ENCODE measurements at places on chromosomes 3 and 15.

DNA sequence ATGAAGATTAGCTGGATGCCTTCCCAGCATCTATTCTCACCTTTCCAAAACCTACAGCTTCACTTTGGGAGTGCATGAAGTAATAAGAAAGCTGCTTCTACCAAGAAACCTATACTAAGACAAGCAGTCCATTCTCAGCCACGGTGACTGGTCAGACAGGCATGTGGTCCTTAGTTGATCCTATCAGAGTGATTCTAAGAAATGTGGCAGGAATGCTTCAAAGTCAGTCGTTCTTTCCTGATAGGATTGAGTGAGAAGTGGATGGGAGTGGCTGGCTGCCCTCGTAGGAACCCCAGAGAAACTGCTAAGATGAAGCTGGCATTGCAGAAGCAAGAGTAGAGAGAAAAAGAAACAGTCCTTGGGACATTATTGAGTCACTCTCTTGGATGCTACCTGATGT, 16.6 kb downstream of the FOXB1 start:
- no peak for DNase-seq
- no peaks in the 10 kb centered on the region for H3K36me3 ChIP-seq
- H3K27me3 ChIP-seq = no peaks in the 10 kb centered on the region
- no peaks in the 10 kb centered on the region for H3K4me1 ChIP-seq

GRCh38 chr15:74615508-74616365, at the start of gene CLK3:
CLK3 (plus strand) TSS chr15:74615836; CDS start chr15:74619197, 3,361 bp downstream.
- H3K36me3 ChIP-seq = peaks cover 15% of the 10 kb centered on the region
- no peak for DNase-seq
- H3K27me3 ChIP-seq = no peaks in the 10 kb centered on the region
- H3K4me3 ChIP-seq = peak within 1 kb of the TSS; percentile 95
- peaks cover 51% of the 10 kb centered on the region for H3K4me1 ChIP-seq
- peak within 1 kb of the TSS; percentile 91 for H3K27ac ChIP-seq

DNA sequence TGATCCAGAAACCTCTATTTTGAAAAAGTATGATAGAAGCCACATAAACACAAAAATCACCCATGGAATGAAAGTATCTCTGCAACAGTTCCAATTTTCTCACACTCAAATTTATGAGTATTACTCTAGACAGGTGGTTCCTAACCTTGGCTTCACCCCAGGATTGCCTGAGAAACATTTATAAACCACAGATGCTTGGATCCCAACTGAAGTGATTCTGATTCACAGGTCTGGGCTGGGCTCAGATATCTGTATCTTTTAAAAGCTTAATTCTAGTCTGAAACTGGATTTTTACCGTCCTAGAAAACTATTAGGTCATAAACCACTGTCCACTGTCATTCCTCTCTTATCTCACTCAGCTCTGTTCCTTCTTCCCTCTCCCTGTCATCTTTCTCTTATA, 7.4 kb upstream of the SST start:
- H3K27ac ChIP-seq = no peak overlapping the region
- no peak for DNase-seq
- no peaks in the 10 kb centered on the region for H3K4me1 ChIP-seq
- no peak overlapping the region for H3K4me3 ChIP-seq

DNA sequence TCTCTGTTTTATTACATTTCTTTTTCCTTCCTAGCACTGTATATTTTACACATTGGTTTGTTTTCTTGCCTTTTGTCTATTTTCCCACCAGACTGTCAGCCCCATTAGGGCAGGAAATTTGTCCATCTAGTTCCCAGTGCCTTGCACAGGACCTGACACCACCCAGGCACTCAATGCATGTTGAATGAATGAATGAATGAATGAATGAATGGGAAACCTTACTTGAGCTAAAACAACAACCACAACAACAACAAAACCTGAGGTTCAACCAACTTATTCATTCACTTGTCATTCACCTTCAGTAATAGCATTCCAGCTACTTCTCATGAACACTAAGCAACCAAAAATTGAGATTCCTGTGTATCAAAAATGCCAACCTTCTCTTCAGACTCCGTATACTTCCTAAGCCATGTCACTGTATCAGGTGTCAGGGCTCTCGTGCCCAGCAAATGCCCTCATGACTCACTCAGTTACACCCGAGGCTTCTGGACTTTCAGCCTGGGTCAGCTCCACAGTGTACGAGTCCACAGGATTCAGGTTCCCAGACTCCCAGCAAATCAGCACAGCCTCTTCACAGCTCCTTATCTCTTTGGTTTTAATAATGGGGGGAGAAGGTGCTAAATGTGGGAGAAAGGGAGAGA, 37.3 kb downstream of the FSD2 start:
- H3K27me3 ChIP-seq = no peaks in the 10 kb centered on the region
- H3K4me3 ChIP-seq = no peak overlapping the region
- no peak overlapping the region for H3K27ac ChIP-seq

DNA sequence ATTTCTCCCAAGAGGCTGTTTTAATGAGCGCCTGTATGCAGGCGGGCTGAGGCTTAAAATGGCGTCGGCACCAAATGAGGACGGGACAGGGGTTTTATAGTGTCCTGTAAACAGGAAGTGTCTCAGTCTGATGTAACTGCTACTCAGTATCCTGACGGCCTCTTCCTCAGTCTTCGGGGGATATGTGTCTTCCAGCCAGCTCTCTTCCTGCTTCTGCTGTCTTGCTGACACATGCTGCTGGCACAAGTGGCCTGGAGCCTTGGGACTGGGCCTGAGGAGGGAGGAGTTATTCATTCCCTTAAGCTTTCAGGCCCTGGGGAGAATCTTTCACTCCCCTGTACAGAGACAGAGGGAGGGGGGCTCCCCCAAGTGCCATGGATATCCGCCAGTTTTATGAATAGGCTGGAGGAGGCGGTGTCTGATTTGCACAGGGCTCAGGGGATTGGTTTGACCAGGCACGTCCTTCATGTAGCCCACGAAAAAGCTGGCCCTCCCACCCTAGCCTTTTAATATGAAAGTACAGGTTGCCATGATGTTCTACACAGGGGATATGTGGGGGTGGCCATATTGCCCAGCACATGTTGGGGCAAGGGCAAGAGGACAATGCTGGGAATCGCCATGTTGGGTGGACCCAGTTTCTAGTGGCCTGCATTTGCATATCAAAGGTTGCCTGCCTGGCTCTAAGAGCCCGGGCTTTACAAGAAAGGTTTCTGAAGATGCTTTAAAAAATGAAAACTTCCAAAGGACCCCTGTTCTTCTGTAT, 19.9 kb downstream of the NDUFB4 start:
- no peak overlapping the region for H3K4me3 ChIP-seq
- no peaks in the 10 kb centered on the region for H3K4me1 ChIP-seq
- DNase-seq = peak; percentile 97
- peak overlapping the region; percentile 70 for H3K27ac ChIP-seq

- DNase-seq = no peak
- no peak overlapping the region for H3K4me3 ChIP-seq
- no peaks in the 10 kb centered on the region for H3K36me3 ChIP-seq
- H3K27me3 ChIP-seq = no peaks in the 10 kb centered on the region
- H3K27ac ChIP-seq = no peak overlapping the region
Observed at GRCh38 chr3:13005301-13005700, 67.9 kb downstream of the IQSEC1 start.

GRCh38 chr3:13564751-13565560, 16.0 kb downstream of the FBLN2 start:
- H3K27me3 ChIP-seq = no peaks in the 10 kb centered on the region
- H3K36me3 ChIP-seq = no peaks in the 10 kb centered on the region
- DNase-seq = no peak
- no peak overlapping the region for H3K4me3 ChIP-seq
- H3K4me1 ChIP-seq = peaks cover 66% of the 10 kb centered on the region
- no peak overlapping the region for H3K27ac ChIP-seq

DNA sequence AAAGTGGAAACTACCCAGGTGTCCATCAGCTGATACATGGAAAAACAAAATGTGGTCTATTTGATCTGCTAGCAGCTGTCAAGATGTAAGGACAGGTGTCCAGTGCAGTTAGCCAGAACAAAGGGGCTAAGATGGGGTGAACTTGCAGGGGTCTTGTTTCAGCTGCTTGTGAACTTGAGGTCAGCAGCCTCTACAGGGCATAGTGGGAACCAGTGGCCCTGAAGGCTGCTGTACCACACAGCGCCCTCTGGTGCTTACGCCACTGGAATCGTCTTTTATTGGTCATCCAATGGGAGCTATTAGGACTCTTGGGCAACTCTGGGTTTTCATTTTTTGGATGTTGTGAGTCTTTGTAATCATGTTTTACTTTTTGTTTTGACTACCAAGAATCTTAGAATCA, 62.2 kb upstream of the CTSH start:
- no peak overlapping the region for H3K27ac ChIP-seq
- H3K4me3 ChIP-seq = no peak overlapping the region
- no peaks in the 10 kb centered on the region for H3K4me1 ChIP-seq
- no peak for DNase-seq
- H3K27me3 ChIP-seq = no peaks in the 10 kb centered on the region

DNA sequence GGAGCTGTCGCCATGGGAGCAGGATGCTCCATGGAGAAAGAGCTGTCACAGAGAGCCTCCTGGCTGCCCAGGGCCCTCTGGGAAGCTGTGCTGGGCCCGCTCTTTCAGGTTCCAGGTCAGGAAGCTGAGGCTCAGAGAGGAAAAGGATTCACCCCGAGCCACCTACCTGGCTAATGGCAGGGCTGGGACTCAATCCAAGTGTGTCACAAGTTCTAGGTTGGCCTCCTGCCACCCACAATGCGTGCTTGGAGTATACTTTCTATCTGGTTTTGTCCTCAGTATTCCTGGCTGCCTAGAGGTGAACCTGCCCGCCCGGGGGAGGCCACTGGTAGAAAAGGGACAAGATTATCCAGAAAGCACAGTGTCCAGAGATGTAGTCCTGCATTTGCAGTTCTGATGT, 23.6 kb downstream of the FAH start:
- no peaks in the 10 kb centered on the region for H3K27me3 ChIP-seq
- H3K36me3 ChIP-seq = peaks cover 34% of the 10 kb centered on the region
- no peak for DNase-seq
- peaks cover 32% of the 10 kb centered on the region for H3K4me1 ChIP-seq
- no peak overlapping the region for H3K4me3 ChIP-seq
- H3K27ac ChIP-seq = no peak overlapping the region

- H3K36me3 ChIP-seq = no peaks in the 10 kb centered on the region
- no peaks in the 10 kb centered on the region for H3K4me1 ChIP-seq
- H3K27me3 ChIP-seq = no peaks in the 10 kb centered on the region
- H3K4me3 ChIP-seq = no peak overlapping the region
- DNase-seq = no peak
Observed at GRCh38 chr3:193212844-193213243, 28.2 kb upstream of the PLAAT1 start.

GRCh38 chr3:10964537-10965167, 27.9 kb upstream of the SLC6A1 start:
- H3K36me3 ChIP-seq = no peaks in the 10 kb centered on the region
- H3K4me3 ChIP-seq = no peak overlapping the region
- no peaks in the 10 kb centered on the region for H3K27me3 ChIP-seq

DNA sequence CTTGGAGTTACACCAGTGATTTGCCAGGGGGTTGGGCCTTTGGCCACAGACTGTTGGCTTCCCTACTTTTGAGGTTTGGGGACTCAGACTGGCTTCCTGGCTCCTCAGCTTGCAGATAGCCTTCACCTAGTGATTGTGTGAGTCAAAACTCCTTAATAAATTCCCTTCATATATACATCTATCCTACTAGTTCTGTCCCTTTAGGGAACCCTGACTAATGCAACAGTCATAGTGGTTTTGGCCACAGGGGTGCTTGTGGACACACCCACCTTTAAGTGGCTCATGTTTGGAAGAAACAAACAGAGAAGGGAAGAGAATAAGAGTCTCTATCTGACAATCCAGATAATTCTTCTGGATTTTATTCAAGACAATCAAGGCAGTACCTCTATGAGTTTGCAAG, 457.7 kb downstream of the EPHA3 start:
- no peak overlapping the region for H3K27ac ChIP-seq

- H3K4me3 ChIP-seq = no peak overlapping the region
- no peaks in the 10 kb centered on the region for H3K36me3 ChIP-seq
- DNase-seq = no peak
- H3K4me1 ChIP-seq = no peaks in the 10 kb centered on the region
- H3K27me3 ChIP-seq = no peaks in the 10 kb centered on the region
- H3K27ac ChIP-seq = no peak overlapping the region
Observed at GRCh38 chr3:156461889-156462288, 93.0 kb downstream of the SSR3 start.

DNA sequence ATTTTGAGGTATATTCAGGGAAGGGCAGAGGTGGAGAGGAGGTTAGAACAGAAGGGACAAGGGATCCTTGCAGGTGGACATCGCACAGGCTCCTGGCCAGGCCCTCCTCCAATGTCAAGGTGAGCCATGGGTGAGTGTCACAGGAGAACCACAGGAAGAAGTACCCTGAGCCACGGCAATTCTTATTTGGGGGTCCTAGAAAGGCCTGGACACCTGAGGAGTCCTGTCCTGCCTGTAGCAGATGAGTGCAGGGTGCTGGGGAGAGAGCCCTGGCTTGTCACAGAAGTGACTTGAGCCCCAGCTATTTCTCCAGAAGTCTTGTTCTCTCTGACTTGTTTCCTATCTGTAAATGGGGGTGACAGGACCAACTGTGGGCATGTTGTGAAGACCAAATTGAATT, 4.3 kb downstream of the SLC6A20 start:
- H3K4me3 ChIP-seq = no peak overlapping the region
- peak; percentile 58 for DNase-seq
- peaks cover 13% of the 10 kb centered on the region for H3K4me1 ChIP-seq
- H3K27ac ChIP-seq = no peak overlapping the region
- H3K27me3 ChIP-seq = no peaks in the 10 kb centered on the region
- no peaks in the 10 kb centered on the region for H3K36me3 ChIP-seq

DNA sequence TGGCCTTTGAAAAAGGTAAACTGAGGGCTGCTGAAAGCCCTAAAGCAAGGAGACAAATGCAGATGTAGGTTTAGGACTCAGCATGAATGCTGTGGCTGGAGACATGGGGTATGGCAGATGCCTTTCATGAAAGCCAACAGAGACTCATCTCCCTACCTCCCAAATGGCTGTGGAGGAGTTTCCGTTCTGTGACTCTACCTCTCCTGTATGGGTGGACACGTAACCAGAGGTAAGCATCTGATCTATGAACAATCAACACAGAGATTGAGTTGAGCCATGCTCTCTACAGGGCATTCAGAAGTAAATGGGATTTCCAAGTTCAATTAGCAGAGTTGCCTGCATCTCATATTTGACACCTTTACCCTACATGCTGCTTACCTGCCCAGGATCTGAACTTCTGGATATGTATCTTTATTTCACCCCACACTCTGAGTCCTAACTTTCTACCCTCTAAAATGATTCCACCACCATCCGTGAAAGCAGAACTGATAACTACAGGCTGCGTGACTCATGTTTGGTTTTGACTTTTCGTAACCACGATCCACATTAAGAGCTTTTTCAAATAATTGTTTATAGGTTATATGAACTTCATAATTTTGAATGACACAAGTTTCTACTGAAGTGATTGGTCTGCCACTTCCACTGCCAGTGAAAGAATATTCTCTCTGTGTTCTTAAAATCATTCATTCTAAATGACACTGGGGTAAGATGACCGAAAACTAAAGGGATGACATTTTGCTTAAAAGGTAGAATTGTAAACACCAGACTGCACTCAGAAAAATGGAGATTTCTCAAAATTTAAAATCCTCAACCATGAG, 1058.7 kb downstream of the FHIT start:
- H3K27me3 ChIP-seq = no peaks in the 10 kb centered on the region
- H3K27ac ChIP-seq = no peak overlapping the region
- no peaks in the 10 kb centered on the region for H3K36me3 ChIP-seq
- no peaks in the 10 kb centered on the region for H3K4me1 ChIP-seq
- DNase-seq = no peak

- no peaks in the 10 kb centered on the region for H3K36me3 ChIP-seq
- no peaks in the 10 kb centered on the region for H3K27me3 ChIP-seq
- H3K27ac ChIP-seq = no peak overlapping the region
Observed at GRCh38 chr3:156792536-156792935, 33.6 kb upstream of the LEKR1 start.

- DNase-seq = no peak
- no peak overlapping the region for H3K4me3 ChIP-seq
- H3K36me3 ChIP-seq = no peaks in the 10 kb centered on the region
- no peaks in the 10 kb centered on the region for H3K27me3 ChIP-seq
- H3K27ac ChIP-seq = no peak overlapping the region
Observed at GRCh38 chr3:107347751-107348150, 29.5 kb upstream of the CCDC54 start.

Data from vagina (tissue), 2 donors.